ENCODE measurements at places on chromosomes 16 and 17. TPM values are rescaled to one million over a fixed set of nuclear protein-coding genes. Genes with fewer than 3 reads are reported as not detected.

GRCh38 chr16:10976634-10977033 is 32.3 kb downstream of the CLEC16A start:
- no peaks in the 10 kb centered on the region for H3K27me3 ChIP-seq
- no peak overlapping the region for H3K27ac ChIP-seq
- no peak for DNase-seq
- no peak overlapping the region for H3K4me3 ChIP-seq
- peaks cover 86% of the 10 kb centered on the region for H3K4me1 ChIP-seq

DNA sequence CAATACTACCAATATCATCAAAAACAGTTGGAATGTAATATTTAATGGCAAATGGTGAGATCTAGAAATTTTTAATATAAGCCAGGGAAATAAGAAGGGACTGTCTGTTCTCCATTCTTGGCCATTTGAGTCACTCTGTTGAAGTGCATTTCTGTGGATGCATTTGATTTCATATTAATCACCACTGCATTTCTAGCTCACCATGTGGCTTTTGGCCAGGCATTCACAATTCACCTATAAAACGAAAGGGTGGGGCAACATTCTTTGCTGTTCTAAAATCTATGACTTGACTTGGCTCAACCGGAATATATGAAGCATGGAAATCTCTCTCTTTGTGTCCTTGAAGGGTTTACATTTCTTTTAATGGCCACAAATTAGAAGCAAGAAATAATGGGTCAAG is 483.0 kb downstream of the SLC39A11 start:
- no peak for DNase-seq
- H3K36me3 ChIP-seq = peaks cover 3% of the 10 kb centered on the region
- peaks cover 5% of the 10 kb centered on the region for H3K4me1 ChIP-seq
- H3K4me3 ChIP-seq = no peak overlapping the region
- peaks cover 28% of the 10 kb centered on the region for H3K27me3 ChIP-seq

DNA sequence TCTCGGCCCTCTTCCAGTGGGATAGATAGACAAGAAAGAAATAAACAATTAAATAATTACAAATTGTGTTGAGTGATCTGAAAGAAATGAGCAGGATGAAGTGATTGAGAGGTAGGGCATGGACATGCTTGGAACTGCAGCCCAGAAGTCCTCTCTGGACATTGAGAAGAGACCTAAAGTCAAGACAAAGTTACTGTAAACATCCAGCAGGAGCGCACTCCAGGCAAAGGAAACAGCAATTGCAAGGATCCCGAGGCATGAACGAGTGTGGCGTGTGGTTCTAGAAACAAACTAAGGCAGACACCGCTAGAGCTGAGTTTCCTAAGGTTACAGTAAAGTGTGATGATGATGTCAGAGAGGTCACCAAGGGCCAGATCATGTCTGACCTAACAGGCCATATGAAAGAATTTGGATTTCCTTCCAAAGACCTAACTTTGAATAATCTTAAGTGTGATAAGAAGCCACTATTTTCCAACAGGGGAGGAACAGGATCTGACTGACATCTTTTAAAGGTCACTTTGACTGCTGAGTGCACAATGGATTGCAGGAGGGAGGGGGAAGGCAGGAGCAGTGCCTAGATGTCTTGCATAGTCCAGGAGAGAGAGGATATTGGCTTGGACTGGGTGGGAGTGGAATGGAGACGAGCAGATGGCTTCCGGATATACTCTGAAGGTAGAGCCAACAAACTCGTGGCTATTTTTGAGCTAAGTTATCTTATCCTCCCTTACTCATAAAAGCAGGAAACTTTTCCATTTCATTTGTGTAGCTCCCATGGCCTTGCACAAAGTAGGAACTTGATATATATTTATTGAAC is 19.0 kb downstream of the ABCC12 start:
- H3K4me3 ChIP-seq = no peak overlapping the region
- H3K36me3 ChIP-seq = no peaks in the 10 kb centered on the region
- H3K27ac ChIP-seq = no peak overlapping the region
- peaks cover 2% of the 10 kb centered on the region for H3K27me3 ChIP-seq
- DNase-seq = no peak
- no peaks in the 10 kb centered on the region for H3K4me1 ChIP-seq

GRCh38 chr17:82767041-82767754 is 15.3 kb downstream of the TBCD start:
- H3K27ac ChIP-seq = no peak overlapping the region
- peaks cover 43% of the 10 kb centered on the region for H3K36me3 ChIP-seq
- DNase-seq = peak; percentile 39
- peaks cover 9% of the 10 kb centered on the region for H3K4me1 ChIP-seq

DNA sequence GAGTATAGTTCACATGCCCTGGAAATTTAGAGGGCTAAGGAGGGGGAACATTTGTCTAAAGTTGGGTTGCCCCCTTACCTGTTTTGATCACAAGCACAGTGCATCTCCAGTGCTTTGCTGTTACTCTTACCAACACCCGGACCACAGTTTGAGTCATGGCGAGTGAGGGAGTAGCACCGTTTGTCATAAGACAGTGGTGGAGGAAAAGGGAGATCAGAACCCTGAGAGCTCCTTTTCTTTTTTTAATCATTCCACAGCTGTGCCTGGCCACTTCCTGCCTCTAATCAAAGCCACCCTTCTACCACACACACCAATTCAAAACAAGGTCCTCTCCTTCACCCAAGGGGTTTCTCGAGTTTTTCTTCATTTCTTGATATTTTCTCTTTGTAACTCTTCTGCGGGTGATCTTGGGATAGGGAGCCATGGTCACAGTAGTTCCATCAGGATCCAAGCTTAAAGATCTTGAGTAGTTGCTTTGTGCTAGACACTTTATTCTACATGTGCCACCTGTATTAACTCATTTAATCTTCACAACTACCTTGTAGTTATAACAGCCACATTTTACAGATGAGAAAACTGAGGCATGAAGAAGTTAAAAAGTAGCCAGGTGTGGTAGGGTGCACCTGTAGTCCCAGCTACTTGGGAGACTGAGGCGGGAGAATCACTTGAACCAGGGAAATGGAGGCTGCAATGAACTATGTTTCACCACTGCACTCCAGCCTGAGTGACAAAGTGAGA is 5.0 kb upstream of the MYL4 start:
- no peaks in the 10 kb centered on the region for H3K36me3 ChIP-seq
- H3K4me3 ChIP-seq = peak overlapping the region; percentile 70
- peak; percentile 73 for DNase-seq
- H3K27me3 ChIP-seq = no peaks in the 10 kb centered on the region
- H3K27ac ChIP-seq = peak overlapping the region; percentile 96

DNA sequence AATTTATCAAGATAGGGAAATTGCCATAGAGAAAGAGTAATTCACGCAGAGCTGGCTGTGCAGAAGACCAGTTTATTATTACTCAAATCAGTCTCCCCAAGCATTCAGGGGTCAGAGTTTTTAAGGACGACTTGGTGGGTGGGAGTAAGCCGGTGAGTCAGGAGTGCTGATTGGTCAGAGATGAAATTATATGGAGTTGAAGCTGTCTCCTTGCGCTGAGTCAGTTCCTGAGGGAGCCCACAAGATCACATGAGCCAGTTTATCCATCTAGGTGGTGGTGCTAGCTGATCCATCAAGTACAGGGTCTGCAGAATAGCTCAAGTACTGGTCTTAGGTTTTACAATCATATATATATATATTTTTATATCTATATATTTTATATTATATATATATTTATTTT is 6.0 kb upstream of the AQP8 start:
- no peak overlapping the region for H3K27ac ChIP-seq
- no peaks in the 10 kb centered on the region for H3K36me3 ChIP-seq
- DNase-seq = no peak
- H3K4me3 ChIP-seq = no peak overlapping the region

The WDR90 gene
- 58.0 TPM for total RNA-seq

The IGSF6 gene
- 0.15 TPM for total RNA-seq

The GLTPD2 gene
- total RNA-seq = not detected

GRCh38 chr17:10041287-10041612 is 136.2 kb upstream of the RCVRN start:
- H3K27ac ChIP-seq = no peak overlapping the region
- H3K4me1 ChIP-seq = no peaks in the 10 kb centered on the region
- DNase-seq = no peak
- H3K4me3 ChIP-seq = no peak overlapping the region
- no peaks in the 10 kb centered on the region for H3K27me3 ChIP-seq

The MATCAP1 gene
- 63.9 TPM for total RNA-seq

GRCh38 chr16:46736695-46737094 is 11.4 kb downstream of the MYLK3 start:
- no peaks in the 10 kb centered on the region for H3K36me3 ChIP-seq
- H3K4me3 ChIP-seq = no peak overlapping the region
- no peak for DNase-seq
- H3K4me1 ChIP-seq = no peaks in the 10 kb centered on the region

DNA sequence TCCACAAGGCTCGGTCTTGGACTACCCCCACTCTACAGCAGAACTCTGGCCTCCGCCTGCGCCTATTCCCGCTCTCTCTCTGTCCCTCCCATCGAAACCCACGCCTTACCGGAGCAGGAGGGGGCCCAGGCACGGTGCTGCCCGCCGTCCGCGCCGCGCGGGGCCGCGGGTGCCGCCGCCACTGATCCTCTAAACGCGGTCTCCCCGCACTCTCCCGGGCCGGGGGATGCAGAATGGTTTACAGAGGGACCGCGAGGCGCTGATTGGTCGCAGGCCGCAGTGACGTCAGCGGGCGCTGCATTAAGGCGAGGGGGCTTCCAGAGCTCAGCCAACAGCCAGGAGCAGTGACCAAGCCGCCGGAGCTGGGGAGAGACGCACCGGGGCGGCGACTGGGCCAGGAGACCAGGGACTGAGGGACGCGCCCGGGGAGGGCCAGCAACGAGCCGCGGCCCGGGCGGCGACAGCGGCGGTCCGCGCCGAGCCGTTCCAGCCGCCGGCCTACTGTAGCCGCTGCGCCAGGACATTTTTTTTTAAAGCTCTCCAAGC is 747 bp upstream of the LHX1 start:
- peaks cover 65% of the 10 kb centered on the region for H3K4me1 ChIP-seq
- H3K27ac ChIP-seq = no peak overlapping the region
- peaks cover 18% of the 10 kb centered on the region for H3K36me3 ChIP-seq
- no peak for DNase-seq
- peaks cover 93% of the 10 kb centered on the region for H3K27me3 ChIP-seq

The HSD11B2 gene
- not detected for total RNA-seq

DNA sequence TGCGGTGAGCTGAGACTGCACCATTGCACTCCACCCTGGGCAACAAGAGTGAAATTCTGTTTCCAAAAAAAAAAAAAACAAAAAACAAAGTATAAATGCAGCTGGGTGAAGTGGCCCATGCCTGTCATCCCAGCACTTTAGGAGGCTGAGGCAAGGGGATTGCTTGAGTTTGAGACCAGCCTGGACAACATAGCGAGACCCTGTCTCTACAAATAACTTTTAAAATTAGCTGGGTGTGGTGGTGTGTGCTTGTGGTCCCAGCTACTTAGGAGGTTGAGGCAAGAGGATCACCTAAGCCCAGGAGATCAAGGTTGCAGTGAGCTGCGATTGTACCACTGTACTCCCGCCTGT is 10.1 kb upstream of the STX4 start:
- no peaks in the 10 kb centered on the region for H3K36me3 ChIP-seq
- H3K27me3 ChIP-seq = no peaks in the 10 kb centered on the region
- DNase-seq = no peak
- H3K4me1 ChIP-seq = peaks cover 9% of the 10 kb centered on the region
- H3K4me3 ChIP-seq = no peak overlapping the region

- peak overlapping the region; percentile 87 for H3K27ac ChIP-seq
- H3K36me3 ChIP-seq = peaks cover 62% of the 10 kb centered on the region
- H3K4me3 ChIP-seq = peak overlapping the region; percentile 60
Observed at GRCh38 chr16:10982465-10983150, 38.2 kb downstream of the CLEC16A start.

DNA sequence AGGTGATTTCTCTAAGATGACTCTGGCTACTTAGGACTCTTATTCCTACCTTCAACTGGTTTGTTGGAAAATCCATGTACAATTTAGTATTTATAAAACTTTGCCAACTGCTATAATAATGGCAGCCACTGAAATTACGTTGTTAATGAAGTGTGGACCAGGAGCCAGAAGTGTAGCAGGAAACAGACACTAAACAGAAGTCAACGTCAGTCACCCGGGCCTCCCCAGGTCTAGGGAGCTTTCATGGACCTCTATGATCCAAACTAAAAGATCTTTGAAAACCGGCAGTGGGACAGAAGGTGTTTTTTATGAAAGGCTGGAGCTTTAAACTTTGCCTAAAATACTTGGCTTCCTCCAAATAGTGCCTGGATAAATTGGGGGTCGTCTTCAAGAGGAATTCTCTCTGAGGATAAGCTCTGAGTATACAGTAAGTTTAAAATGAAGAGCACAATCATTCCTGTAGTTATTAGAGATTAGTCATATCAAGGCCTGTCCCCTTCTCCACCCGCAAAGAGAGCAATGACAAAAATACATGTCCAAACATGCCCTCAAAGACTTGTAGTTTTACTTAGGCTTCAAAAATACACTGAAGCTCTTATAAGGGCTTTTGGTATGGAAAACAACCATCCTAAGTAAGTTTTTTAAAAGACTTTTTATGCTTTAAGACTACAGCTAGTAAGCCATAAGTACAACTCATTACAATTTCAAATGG is 34.6 kb downstream of the DCUN1D3 start:
- H3K4me3 ChIP-seq = no peak overlapping the region
- no peaks in the 10 kb centered on the region for H3K27me3 ChIP-seq
- H3K4me1 ChIP-seq = peaks cover 58% of the 10 kb centered on the region
- H3K36me3 ChIP-seq = peaks cover 65% of the 10 kb centered on the region
- peak overlapping the region; percentile 78 for H3K27ac ChIP-seq

DNA sequence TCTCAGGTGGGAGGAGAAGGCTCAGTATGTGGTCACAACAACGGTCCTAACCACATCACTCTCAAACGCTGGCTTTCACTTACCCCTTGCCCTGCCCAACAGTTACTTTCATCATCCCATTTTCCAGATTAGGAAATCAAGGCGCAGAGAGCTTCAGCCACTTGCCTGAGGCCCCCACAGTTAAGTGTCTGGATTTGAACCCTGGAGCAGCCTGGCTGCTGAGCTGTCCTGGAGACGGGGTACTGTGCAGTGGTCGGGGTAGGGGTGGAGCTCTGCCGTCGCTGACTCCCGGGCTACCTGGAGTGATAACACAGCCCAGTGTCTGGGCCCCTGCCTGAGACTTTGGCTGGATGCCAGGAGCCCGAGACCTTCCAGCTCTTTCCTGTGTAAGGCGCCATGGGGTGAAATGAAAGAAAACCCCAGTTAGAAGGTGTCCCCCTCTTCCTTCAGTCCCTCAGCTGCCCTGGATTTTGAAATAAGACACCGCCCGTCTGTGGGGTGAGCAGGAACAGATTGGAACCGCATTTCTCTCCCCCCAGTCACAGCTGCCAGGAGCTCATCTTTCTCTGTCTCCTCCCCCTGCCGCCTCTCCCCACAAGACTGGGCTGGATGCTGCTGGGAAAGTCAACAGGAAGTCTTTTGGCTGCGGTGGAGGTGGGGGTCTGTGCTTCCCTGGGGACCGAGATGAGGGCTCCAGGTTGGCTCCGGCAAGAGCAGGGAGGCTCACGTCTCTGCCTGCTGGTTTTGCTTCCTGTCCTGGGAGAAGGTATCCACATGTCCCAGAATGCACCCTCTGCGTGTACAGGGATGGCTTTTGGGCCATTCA is 280.2 kb downstream of the SEC14L1 start:
- H3K27me3 ChIP-seq = no peaks in the 10 kb centered on the region
- peak overlapping the region; percentile 51 for H3K4me3 ChIP-seq
- H3K4me1 ChIP-seq = peaks cover 50% of the 10 kb centered on the region
- DNase-seq = peak; percentile 38
- H3K36me3 ChIP-seq = peaks cover 27% of the 10 kb centered on the region
- H3K27ac ChIP-seq = peak overlapping the region; percentile 61
